Activated CD8-positive, alpha-beta memory T cell treated with anti-CD3 and anti-CD28 coated beads for 1 hour (primary cell): ENCODE measurements at places on chromosomes 1 and 21.

- DNase-seq, result no peak
Measured at GRCh38 chr21:38277501-38278131, 20.8 kb downstream of the KCNJ15 start.

DNA sequence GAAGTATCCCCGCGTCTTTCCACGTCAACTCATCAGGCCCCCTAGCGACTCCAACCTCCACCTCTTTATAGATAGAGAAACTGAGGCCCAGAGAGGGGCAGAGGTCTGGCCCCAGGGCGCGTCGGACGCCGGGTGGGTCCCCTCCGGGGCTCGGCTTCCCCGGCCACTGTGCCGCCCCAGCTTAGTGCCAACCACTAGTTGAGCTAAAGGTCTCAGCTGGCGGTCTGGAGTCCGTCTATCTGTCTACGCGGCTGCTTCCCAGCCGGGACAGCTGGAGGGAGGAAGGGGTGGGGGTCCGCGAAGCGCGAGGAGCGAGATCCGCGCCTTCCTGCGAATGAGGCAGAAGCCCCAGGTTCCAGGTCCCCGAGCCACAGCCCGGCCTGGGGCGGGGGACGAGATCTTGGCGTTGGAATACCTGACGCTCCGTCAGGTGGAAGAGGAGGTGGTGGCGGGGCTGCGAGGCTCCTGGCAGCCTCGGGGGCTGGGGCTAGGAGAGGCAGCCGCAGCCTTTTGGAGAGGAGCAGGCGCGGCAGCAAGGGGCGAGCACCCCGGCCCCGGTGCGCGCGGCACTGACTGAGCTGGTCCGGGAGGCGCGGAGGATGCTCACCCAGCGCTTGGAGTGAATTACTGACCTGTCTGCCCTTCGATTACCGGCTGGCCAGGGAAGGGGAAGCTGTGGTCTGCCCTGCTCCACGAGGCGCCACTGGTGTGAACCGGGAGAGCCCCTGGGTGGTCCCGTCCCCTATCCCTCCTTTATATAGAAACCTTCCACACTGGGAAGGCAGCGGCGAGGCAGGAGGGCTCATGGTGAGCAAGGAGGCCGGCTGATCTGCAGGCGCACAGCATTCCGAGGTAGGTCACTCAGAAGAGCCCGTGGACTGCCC is 937 bp downstream of the PODN start:
- DNase-seq, result no peak

DNA sequence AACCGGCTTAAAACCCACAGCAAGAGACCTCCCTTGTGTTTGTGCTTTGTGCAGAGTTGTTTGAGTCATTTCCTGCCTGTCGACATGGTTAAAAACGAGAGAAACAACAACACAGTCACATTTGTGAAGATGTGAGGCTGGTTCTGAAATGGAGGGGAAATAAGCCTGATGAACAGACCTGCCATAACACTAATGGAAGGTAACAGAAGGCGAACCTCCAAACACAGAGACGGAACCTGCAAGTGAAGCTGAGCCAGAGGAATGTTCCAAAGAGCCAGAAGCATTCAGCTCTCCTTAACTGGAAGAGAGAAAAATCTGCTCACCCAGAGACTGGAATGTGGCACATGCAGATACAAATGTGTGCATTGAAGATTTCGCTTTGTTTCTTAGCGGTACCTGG is 53.2 kb upstream of the RAVER2 start:
- DNase-seq, result no peak

GRCh38 chr1:16612332-16613172 is 812 bp downstream of the NBPF1 start:
- DNase-seq, result no peak

DNA sequence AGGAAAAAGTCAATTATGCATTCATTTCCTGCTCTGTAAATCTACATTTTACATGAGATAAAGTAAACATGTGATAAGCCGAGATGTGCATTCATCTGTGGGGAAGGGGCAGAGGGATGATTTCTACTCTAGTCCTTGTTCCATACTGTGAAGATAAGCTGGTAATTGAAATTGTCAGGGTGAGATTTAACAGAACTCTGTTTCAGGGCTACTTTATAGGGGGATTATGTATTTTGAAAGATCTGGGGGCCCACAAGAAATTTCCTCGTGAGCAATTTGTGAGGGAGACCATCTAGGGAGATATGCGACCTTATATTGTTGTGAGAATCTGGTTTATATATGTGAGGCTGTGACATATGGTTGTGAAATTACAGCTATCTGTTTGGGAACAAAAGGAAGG is 73.1 kb upstream of the KCNK1 start:
- no peak for DNase-seq

- DNase-seq, result no peak
Measured at GRCh38 chr1:155893389-155894142, 17.6 kb downstream of the RIT1 start.

- DNase-seq, result no peak
Measured at GRCh38 chr1:210618369-210618768, 289.7 kb downstream of the HHAT start.
